Upper lobe of right lung (tissue), 1 donor: ENCODE measurements at places on chromosomes 2 and 18. TPM values are rescaled to one million over a fixed set of nuclear protein-coding genes. Genes with fewer than 3 reads are reported as not detected.

GRCh38 chr2:240974771-240975572 lies 23.4 kb upstream of the SNED1 start:
- H3K27ac ChIP-seq = no peak overlapping the region
- no peaks in the 10 kb centered on the region for H3K36me3 ChIP-seq
- no peaks in the 10 kb centered on the region for H3K27me3 ChIP-seq
- H3K4me3 ChIP-seq = no peak overlapping the region
- no peaks in the 10 kb centered on the region for H3K4me1 ChIP-seq
- no peak for DNase-seq

PSMA8 gene
- not detected for total RNA-seq

CASP8 gene
- 39.5 TPM for total RNA-seq

LGALSL gene
- 43.2 TPM for total RNA-seq

DNA sequence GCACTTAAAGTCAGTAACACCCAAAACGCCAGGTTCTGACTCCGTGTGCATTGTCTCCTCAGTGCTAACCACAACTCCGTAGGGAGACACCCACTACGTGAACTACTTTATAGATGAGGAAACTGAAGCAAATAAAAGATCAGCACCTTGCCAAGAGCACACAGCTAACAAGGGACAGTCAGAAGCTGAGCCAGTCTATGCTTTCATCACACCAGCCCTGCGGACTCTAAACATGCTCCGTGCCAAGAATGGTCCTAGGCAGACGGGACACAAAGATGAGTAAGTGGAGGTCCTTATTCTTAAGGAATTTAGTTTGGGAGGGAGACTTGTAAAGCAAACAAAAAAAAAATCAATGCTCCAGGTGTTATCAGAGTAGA lies 9.6 kb downstream of the MBOAT2 start:
- no peak overlapping the region for H3K4me3 ChIP-seq
- DNase-seq = no peak
- H3K27me3 ChIP-seq = no peaks in the 10 kb centered on the region
- no peaks in the 10 kb centered on the region for H3K36me3 ChIP-seq

PHLPP1 gene
- total RNA-seq = 11.9 TPM

RBKS gene
- 1.9 TPM for total RNA-seq

DNA sequence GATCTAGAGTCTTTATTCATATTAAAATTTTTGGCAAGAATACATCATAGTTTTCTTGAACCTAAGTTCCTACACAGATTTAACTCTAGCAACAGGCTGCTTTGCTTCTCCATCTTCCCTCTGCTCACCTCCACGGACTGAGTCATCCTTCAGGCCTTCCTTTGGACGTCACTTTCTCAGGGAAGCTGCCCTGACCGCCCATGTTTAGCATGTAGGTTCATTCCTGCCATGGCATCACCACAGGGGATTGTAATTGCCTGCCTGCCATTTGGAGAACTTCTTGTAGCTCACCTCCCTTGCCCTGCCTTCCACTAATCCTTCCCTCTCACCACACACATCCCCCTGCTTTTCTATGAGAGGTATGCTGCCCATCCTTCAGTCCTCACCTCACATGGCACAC lies 43.9 kb upstream of the B3GNT2 start:
- H3K36me3 ChIP-seq = no peaks in the 10 kb centered on the region
- no peaks in the 10 kb centered on the region for H3K4me1 ChIP-seq
- no peak overlapping the region for H3K27ac ChIP-seq

- H3K27ac ChIP-seq = no peak overlapping the region
- no peak overlapping the region for H3K4me3 ChIP-seq
- no peaks in the 10 kb centered on the region for H3K27me3 ChIP-seq
- H3K4me1 ChIP-seq = no peaks in the 10 kb centered on the region
- no peaks in the 10 kb centered on the region for H3K36me3 ChIP-seq
- DNase-seq = no peak
These were observed 332.1 kb upstream of the SOX11 start for GRCh38 chr2:5360081-5360480.

- H3K4me3 ChIP-seq = no peak overlapping the region
- H3K36me3 ChIP-seq = no peaks in the 10 kb centered on the region
- no peaks in the 10 kb centered on the region for H3K27me3 ChIP-seq
- peaks cover 9% of the 10 kb centered on the region for H3K4me1 ChIP-seq
- peak; percentile 25 for DNase-seq
These were observed 136.2 kb downstream of the PXDN start for GRCh38 chr2:1607971-1608688.

GRCh38 chr2:233499928-233500327 lies 66.7 kb downstream of the USP40 start:
- no peaks in the 10 kb centered on the region for H3K4me1 ChIP-seq
- no peaks in the 10 kb centered on the region for H3K27me3 ChIP-seq
- DNase-seq = no peak
- H3K27ac ChIP-seq = no peak overlapping the region

CHRND gene
- not detected for total RNA-seq

- H3K4me1 ChIP-seq = no peaks in the 10 kb centered on the region
- no peaks in the 10 kb centered on the region for H3K27me3 ChIP-seq
- H3K27ac ChIP-seq = no peak overlapping the region
- no peak for DNase-seq
- H3K4me3 ChIP-seq = no peak overlapping the region
These were observed 53.5 kb downstream of the RASGRP3 start for GRCh38 chr2:33529771-33530481.

DNA sequence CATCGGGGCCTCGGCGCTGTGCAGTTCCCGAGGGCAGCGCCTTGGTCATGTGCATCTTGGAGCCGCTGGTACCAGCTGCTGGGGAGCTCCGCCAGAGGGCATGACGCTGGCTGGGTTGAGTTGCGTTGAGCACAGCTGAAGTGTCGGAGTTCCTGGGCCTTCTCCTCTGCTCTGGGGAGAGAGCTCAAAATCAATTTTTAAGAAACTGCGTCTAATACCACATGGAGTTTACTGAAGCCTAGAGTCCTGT lies 48.7 kb downstream of the GREB1 start:
- no peaks in the 10 kb centered on the region for H3K36me3 ChIP-seq
- no peak overlapping the region for H3K4me3 ChIP-seq
- no peaks in the 10 kb centered on the region for H3K4me1 ChIP-seq

- no peak overlapping the region for H3K27ac ChIP-seq
- H3K27me3 ChIP-seq = no peaks in the 10 kb centered on the region
- H3K4me3 ChIP-seq = no peak overlapping the region
- no peaks in the 10 kb centered on the region for H3K4me1 ChIP-seq
- peaks cover 24% of the 10 kb centered on the region for H3K36me3 ChIP-seq
These were observed 40.8 kb upstream of the SCLY start for GRCh38 chr2:238019962-238020361.

DNA sequence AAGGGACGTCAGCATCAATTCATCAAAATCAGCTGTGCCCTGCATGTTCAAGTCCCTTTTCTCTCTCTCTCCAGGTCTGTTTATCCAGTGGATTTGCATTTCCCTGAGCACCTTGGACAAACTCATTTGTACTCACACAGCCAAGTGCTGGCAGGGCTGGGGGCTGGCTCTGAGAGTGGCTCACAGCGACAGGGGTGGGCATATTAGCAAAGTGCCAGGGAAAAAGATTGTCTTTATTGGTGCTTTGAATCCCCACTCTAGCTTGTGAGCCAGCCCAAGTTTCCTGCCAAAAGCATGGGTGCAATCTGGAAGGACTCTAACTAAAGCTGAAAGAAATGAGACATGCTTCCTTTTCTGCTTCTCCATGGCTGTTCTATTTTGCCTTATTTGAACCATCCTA lies 56.6 kb downstream of the ACOXL start:
- no peak overlapping the region for H3K4me3 ChIP-seq
- H3K27me3 ChIP-seq = no peaks in the 10 kb centered on the region
- no peaks in the 10 kb centered on the region for H3K36me3 ChIP-seq

DNA sequence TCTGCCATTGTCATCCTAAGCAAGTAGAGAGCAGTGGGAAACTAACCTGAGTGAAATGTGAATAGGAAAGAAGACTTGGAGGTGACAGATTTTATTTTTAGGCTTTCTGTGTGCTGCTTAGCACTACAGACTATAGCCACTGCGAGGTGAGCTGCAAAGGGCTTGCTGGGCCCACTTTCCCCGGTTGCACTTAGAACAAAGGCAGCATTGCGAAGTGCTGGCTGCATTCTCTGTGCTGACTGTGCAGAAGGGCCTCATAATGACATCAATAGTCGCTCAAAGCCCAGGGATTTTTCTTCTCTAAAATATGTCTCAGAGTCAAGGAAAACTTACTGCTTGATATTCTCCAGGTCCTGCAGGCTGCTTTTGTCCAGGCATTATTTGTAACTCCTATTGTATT lies 592.1 kb downstream of the TDRD15 start:
- H3K27ac ChIP-seq = no peak overlapping the region
- no peak overlapping the region for H3K4me3 ChIP-seq
- H3K36me3 ChIP-seq = no peaks in the 10 kb centered on the region

SKOR2 gene
- total RNA-seq = not detected

DNA sequence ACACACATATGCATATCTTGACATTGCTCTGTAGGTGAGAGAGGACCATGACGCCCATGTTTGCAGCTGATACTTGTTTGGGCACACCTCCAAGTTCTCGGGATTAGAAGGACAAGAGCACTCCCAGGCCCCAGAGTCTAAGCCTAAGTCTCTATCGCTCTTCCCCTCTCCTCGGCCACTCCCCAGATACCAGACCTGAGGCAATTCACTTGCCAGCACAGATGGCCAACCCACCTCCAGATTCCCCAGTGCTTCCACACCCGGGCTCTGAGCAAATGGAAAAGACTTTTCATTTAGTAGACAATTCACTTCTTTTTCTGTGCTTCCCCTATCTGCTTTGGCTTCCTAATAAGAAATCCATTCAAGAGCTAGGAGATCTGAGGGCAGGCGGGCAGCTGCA lies 32.9 kb downstream of the EHD3 start:
- no peaks in the 10 kb centered on the region for H3K27me3 ChIP-seq
- no peaks in the 10 kb centered on the region for H3K4me1 ChIP-seq
- H3K4me3 ChIP-seq = no peak overlapping the region
- H3K36me3 ChIP-seq = no peaks in the 10 kb centered on the region
- no peak overlapping the region for H3K27ac ChIP-seq

DNA sequence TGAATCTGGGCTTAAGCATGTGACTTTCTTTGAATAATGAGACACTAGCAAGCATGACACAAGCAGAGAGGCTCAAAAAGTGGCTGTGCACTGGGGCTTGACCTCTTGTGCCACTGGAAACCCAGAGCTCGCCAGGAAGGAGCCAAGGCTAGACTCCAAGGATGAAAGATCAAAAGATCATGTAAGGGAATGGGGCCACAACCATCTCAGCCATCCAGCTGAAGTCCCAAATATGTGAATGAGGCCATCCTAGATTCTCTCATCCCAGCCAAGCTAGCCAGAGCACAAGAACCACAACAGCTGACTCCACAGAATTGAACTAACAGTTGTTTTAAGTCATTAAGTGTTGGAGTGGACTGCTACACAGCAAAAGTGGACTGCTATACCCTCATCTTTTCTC lies 288.1 kb downstream of the CCDC178 start:
- no peak for DNase-seq
- no peaks in the 10 kb centered on the region for H3K36me3 ChIP-seq
- H3K27ac ChIP-seq = no peak overlapping the region
- H3K4me3 ChIP-seq = no peak overlapping the region
- H3K27me3 ChIP-seq = no peaks in the 10 kb centered on the region

DNA sequence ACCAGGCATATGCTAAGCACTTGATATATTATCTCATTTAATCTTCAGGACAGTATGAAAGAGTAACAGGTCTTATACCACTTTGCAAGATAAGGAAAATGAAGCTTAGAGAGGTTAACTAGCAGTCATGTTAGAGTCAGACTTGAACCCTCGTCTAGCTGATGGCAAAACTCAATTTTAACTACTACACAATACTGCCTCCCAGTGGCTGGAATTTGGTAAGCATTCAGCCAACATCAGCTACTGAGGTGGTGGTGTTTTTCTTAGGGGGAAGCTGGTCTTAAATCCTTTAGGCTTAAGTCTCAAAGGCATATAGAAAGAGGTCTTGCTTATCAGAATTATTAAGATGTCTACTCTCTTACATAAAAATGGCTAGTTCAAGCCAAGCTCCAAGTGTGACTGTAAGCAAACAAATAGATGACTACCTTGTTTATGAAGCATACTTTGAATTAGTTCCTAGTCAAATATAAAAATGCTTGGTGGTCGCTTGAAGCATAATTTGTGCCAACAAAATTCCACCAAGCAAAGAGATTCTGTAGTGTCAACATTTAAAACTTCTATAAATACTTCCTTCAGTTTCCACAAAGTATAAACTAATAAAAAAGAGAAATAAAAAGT lies 325.4 kb upstream of the FIGN start:
- no peaks in the 10 kb centered on the region for H3K4me1 ChIP-seq
- no peak for DNase-seq
- H3K27me3 ChIP-seq = no peaks in the 10 kb centered on the region
- no peak overlapping the region for H3K27ac ChIP-seq

GRCh38 chr18:56186319-56186718 lies 452.1 kb downstream of the TXNL1 start:
- no peaks in the 10 kb centered on the region for H3K36me3 ChIP-seq
- no peak overlapping the region for H3K4me3 ChIP-seq
- no peaks in the 10 kb centered on the region for H3K27me3 ChIP-seq
- no peak overlapping the region for H3K27ac ChIP-seq
- DNase-seq = no peak

DNA sequence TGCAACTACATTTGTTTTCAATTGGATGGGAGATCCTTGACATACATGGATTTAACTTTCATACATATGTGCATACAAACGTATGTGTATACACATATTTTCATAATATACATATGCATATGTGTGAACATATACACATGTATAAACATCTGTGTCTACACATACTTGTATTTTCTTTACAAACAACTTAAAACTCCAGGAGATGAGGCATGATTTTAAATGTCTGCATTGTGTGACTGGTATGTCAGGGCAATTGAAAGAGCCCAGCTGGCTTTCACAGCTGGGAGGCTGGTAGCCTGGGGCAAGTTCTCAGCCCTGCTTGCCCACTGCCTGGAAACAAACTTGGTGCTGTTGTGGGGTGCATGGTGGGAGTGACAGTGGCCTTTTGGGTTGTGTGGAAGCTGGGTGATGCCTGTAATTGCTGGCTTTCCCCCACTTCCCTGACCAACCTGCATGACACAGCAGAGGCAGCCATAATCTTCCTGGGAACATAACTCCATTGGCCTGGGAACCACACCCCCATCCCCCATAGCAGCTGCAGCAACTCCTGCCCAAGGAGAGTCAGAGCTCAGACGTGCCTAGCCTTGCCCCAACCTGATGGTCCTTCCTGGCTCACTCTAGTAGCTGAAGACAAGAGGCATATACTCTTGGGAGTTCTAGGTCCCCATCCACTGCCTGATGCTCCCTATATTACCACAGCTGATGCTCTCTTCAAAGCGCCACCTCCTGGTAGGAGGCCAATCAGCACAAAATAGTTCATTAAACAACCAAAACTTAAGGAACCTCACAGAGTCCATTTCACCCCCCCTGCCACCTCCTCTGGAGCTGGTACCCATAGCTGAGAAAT lies 158.3 kb downstream of the CERS6 start:
- no peak overlapping the region for H3K27ac ChIP-seq
- no peaks in the 10 kb centered on the region for H3K27me3 ChIP-seq
- no peaks in the 10 kb centered on the region for H3K4me1 ChIP-seq
- no peak for DNase-seq
